ENCODE measurements at places on chromosomes 5 and 9.

DNA sequence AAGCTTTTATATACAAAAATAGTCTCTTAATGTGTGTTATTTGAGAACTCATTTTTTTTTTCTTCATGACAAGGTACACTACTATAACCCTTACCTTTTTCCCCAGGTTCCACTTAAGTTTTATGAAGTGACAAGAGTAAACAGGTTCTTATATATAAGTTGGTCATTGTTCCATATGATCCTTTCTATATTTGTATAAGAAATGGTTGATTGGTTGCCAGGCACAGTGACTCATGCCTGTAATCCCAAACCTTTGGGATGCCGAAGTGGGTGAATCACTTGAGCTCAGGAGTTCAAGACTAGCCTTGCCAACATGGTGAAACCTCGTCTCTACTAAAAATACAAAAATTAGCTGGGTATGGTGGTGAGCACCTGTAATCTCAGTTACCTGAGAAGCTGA lies 108.3 kb downstream of the PCSK1 start:
- DNase-seq, result no peak

DNA sequence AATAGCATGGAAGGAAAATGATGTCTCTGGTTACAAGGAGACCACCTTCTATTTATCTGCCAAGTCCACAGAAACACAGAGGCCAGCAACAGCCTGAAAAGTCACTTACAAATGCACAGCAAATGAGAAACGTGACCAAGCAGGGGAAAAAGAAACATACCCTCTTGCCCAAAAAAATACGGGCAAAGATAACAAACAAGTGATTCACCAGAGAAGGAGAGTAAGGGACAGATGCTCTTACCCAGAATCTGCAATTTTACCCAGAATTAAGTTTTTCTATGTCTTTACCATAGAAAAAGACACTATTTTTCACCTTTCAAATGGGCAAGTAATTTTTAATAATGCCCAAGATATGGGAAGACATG lies 28.1 kb downstream of the CAMSAP1 start:
- DNase-seq, result peak; percentile 31

DNA sequence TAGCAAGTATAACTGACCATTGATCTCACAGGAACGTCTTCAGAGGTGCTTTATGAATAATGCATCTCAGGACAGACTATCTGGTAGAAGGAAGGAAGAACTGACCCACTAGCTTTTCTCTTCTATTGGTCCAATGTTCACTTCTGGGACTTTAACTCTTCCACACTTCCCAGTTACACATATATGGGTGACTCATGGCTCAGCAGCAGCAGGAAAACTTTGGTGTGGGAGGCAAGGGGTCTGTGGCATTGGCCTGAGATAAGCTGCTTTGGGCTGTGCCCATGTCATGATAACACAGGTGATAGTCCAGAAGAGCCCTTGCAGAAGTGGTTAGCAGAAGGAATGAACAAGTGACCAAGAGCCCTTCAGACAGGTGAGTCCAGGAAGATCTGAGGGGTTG lies 148.8 kb downstream of the RAB3C start:
- DNase-seq, result no peak

DNA sequence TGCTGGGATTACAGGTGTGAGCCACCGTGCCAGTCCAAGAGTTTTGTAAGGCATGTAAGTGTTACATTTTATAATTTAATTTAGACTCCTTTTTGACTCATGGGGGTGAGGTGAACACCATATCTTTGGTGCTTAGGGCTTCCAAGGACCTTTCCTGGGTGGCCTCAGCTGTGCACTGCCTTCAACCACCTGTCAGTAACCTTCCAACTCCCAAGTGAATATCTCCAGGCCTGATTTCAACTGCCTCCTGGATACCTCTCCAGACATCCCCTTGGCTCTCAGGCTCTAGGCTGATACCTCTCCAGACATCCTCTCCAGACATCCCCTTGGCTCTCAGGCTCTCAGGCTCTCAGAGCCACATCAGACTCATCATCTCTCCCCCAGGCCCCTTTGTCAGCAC lies 30.9 kb upstream of the TTLL11 start:
- DNase-seq, result no peak

Measured in G401 (cell line).